Globus pallidus (tissue), 1 donor: ENCODE measurements at places on chromosomes 2 and 18.
A peak's percentile ranks its signal among the peaks of the same experiment; 100 is the strongest.

- DNase-seq: no peak
Measured at GRCh38 chr2:28286678-28287077, 106.0 kb upstream of the FOSL2 start.

DNA sequence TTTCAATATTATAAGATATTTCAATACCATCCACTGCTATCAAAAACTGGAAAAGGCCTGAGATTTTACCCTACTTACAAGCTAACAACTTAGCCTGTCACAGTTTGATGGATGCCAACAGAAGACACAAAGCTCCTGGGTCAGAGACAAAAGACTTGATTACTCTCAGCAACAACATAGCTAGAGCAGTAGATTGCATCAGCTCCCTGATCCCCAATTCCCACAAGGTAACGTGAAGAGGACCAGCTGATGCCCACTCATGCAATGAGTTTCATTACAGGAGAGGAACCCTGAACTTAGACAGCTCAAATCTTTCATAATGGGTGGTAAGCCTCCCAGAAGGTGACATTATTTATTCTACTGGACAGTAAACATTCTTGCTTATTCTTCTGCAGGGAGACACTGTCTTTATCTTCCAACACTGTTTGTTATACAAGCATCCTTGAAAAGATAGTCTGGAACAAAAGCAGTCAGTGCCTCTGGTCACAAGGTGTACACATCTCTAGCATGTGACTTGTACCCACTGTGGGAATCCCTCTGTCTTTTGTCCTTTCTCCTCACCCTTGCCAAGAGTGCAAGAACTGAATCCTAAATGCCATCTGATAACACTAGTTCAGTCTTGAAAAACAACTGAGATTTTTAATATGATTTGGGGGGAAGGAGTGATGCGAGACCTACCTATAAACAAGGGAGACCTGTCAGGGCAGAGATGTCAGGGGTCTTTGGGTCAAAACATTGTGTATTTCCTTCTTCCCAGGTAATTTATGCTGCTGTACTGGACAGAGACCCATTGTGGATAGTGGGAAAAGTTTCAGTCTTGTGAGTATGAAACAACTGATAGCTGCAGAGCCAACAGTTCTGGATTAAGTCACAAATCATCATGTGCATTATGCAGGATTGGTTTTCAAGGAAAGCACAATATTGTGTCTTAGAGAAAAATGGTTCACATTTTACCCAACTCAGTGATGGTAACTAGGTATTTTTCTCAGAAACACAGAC is 102.4 kb downstream of the AOX1 start:
- DNase-seq: peak; percentile 31

DNA sequence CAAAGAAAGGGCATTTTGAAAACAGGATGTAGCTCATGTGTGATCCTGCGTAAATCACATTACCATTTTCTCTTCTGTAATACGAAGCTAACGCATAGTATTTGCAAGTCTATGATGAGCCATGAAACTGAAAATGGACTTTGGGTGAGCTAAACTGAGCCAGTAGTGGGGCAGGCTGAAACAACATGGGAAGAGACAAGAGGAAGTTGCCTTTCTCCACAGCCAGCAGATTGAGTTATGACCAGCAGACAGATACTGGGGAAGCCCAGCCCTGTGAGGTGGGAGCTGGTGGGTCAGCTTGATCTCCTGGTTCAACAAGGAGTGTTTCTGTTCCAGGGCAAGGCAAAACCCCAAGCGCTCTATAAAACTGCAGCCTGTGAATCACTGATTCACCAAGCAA is 11.8 kb downstream of the CYRIA start:
- no peak for DNase-seq

DNA sequence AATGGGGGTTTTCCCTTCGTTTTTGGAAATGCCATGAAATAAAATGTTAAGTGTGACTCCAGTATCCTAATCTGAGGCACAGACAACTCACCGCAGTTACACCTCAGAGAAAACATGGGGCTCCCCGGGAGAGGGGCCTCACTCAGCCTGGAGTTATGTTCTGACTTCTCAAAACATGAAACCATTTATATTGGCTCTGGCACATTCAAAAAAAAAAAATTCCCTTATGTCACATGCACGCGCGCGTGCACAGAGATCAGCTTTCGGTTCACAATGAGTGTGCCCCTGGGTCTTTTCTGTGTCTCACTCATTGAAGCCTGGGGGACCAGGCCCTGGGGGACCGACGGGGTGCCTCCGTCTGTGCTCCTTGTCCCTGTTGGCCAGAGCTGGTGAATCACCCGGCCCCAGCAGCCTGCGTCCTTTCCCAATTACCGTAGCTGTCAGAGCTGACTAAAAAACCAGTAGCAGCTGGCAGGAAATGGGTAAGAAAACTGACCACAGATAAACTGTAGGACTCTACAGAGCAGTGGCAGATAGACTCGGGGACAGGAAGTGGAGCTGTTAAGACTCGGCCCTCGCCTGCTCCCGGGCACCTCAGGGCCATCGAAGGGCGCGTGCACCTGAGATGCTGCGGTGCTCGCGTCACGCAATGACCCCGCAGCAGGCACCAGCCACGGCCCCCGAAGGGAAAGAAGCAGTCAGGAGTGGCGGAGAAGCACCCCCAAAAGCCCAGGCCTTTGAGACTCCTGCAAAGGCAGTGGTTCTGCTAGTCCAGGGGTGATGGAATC is 138.3 kb upstream of the ID2 start:
- DNase-seq: peak; percentile 29

- DNase-seq: no peak
Measured at GRCh38 chr2:179511105-179511789, 246.6 kb upstream of the SESTD1 start.

- DNase-seq: no peak
Measured at GRCh38 chr2:96877631-96878092, 7.8 kb upstream of the SEMA4C start.

DNA sequence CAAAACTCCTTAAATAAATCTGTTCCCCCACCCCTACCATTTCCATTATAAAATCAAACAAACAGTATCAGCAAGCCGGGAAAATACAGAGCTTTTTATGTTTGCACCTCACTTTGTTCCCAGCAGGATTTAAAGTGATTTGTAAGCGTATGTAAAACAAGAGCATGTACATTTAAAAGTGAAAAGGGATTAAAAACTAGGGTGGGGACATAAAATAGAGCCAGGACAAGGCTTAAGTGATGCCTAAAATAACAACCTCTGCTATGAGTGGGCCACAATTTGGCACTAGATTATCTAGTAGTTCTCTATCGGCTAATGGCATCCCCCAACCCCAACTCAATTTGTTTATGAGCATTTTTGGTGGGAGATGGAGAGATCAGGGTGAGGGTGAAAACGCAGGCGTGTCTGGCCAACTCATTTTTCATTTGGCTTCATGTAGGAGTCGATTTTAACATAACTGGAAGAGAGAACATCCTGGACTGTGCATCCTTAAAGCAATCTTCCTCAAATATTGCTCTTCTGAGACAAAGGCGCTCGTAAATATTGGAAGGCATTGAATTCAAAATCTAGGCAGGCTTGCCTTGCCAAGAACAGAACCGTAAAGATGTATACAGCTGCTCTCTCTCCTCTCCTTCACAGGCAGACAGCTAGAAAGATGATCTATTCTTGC is 34.5 kb upstream of the TSPYL6 start:
- DNase-seq: no peak

GRCh38 chr2:241151934-241152660 is 1.8 kb downstream of the PPP1R7 start:
- no peak for DNase-seq
